ENCODE measurements at places on chromosomes 3 and 15. TPM values are rescaled to one million over a fixed set of nuclear protein-coding genes. Genes with fewer than 3 reads are reported as not detected.
A peak's percentile ranks its signal among the peaks of the same experiment; 100 is the strongest.

Gene SV2B
- total RNA-seq = 1.4 TPM

DNA sequence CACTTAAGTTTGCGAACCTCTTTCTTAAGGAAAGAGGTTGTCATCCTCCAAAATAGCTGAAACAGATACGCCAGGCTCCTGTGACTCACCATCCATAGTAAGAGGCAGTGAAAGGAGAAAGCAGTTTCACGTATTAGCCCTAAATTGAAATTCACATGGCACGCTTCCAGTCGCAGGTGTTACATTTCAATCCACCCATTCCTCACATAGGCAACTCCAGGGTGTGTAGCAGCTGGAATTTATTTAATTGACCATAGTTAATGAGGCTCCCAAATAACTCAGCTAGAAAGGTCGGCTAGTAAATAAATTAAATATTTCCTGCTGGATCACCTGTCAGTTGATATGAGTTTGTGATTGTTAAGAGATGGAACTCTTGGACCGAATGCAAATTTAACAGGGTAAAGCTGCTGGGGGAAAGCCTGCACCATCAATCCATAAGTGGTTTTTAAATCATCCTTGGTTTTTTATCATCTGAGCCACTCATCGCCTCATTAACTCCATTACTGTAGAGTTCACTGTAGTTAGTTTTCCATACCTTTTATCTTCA lies 19.6 kb downstream of the NSUN3 start:
- no peaks in the 10 kb centered on the region for H3K36me3 ChIP-seq
- no peak overlapping the region for H3K4me3 ChIP-seq
- no peaks in the 10 kb centered on the region for H3K27me3 ChIP-seq
- H3K4me1 ChIP-seq = no peaks in the 10 kb centered on the region
- no peak overlapping the region for H3K27ac ChIP-seq
- DNase-seq = no peak

Gene MYEF2
- total RNA-seq = 112 TPM

Gene ITIH1
- 0.69 TPM for total RNA-seq

- H3K4me1 ChIP-seq = no peaks in the 10 kb centered on the region
- no peaks in the 10 kb centered on the region for H3K27me3 ChIP-seq
- H3K4me3 ChIP-seq = no peak overlapping the region
- H3K36me3 ChIP-seq = peaks cover 66% of the 10 kb centered on the region
Observed at GRCh38 chr15:40029979-40030893, 8.7 kb downstream of the SRP14 start.

- DNase-seq = no peak
- H3K27ac ChIP-seq = peak overlapping the region; percentile 80
- H3K36me3 ChIP-seq = peaks cover 11% of the 10 kb centered on the region
Observed at GRCh38 chr3:196772102-196772501, 32.4 kb downstream of the PAK2 start.

Gene TRIP4
- 15.4 TPM for total RNA-seq

Gene SLC35G2
- total RNA-seq = 3.6 TPM

GRCh38 chr3:70053293-70053692 lies 53.8 kb downstream of the SAMMSON start:
- H3K4me1 ChIP-seq = peaks cover 40% of the 10 kb centered on the region
- no peak overlapping the region for H3K27ac ChIP-seq
- no peak for DNase-seq
- H3K36me3 ChIP-seq = no peaks in the 10 kb centered on the region

- no peaks in the 10 kb centered on the region for H3K36me3 ChIP-seq
- H3K4me1 ChIP-seq = peaks cover 4% of the 10 kb centered on the region
- no peak overlapping the region for H3K4me3 ChIP-seq
Observed at GRCh38 chr3:69425249-69425648, 39.4 kb upstream of the FRMD4B start.

DNA sequence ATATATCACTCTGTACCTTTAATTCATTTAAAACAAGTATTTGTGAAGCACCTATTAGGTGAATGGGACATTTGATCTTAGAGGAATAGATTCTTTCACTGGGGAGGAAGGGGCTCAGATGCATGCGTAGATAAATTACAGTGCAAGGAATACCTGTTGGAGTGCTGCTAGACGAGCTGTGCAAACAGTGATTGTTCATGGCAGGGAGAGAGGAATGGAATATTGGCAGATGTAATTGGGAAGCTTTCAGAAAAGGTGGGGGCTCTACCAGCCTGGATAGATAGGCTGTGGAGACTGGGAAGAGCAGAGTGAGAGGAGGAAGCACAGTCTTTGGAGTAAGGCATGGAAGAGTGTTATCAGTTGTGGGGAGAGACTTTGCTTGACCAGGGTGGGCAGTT lies 116.8 kb downstream of the AKAP13 start:
- no peaks in the 10 kb centered on the region for H3K36me3 ChIP-seq
- H3K4me1 ChIP-seq = peaks cover 67% of the 10 kb centered on the region
- 0 out of 2 replicates have a peak overlapping the region, but pooled peaks have one; percentile 0 for H3K27ac ChIP-seq
- H3K4me3 ChIP-seq = no peak overlapping the region

GRCh38 chr15:64447536-64448315 lies 12.7 kb upstream of the ZNF609 start:
- H3K27me3 ChIP-seq = no peaks in the 10 kb centered on the region
- no peak overlapping the region for H3K27ac ChIP-seq
- H3K4me3 ChIP-seq = no peak overlapping the region
- 0 out of 2 replicates have a peak, but pooled peaks cover 2% of the 10 kb centered on the region for H3K36me3 ChIP-seq
- no peak for DNase-seq

Gene PTH1R
- total RNA-seq = 5.6 TPM

- H3K4me3 ChIP-seq = no peak overlapping the region
- peak; percentile 82 for DNase-seq
- H3K36me3 ChIP-seq = no peaks in the 10 kb centered on the region
- H3K27me3 ChIP-seq = no peaks in the 10 kb centered on the region
- H3K4me1 ChIP-seq = no peaks in the 10 kb centered on the region
Observed at GRCh38 chr3:118628704-118629341, 405.8 kb downstream of the IGSF11 start.

GRCh38 chr3:51581524-51581923 lies 43.0 kb downstream of the RAD54L2 start:
- H3K36me3 ChIP-seq = peaks cover 26% of the 10 kb centered on the region
- peak overlapping the region; percentile 96 for H3K27ac ChIP-seq
- no peak overlapping the region for H3K4me3 ChIP-seq
- peaks cover 34% of the 10 kb centered on the region for H3K4me1 ChIP-seq
- DNase-seq = no peak
- H3K27me3 ChIP-seq = no peaks in the 10 kb centered on the region

DNA sequence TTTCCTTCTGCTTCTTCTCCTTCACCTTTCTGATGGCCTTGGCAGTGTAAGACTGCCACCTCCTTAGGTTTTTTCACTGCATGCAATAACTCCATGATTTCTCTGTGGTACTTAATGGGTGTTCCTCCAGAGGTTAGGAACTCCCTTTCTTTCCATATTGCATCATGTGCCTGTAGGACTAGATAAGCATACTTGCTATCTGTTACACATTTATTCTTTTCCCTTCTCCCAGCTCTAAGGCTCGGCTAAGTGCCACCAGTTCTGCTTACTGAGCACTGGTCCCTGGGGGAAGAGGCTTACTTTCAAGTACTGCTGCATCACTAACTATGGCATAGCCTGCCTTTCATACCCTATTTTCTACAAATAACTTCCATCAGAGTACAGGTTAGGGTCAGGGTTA lies 351.8 kb downstream of the OTOL1 start:
- H3K27ac ChIP-seq = no peak overlapping the region
- peaks cover 3% of the 10 kb centered on the region for H3K36me3 ChIP-seq
- H3K4me1 ChIP-seq = peaks cover 6% of the 10 kb centered on the region
- no peak for DNase-seq
- H3K4me3 ChIP-seq = no peak overlapping the region

Gene TRAK1
- total RNA-seq = 41.0 TPM

- no peaks in the 10 kb centered on the region for H3K27me3 ChIP-seq
- H3K36me3 ChIP-seq = peaks cover 71% of the 10 kb centered on the region
- no peak overlapping the region for H3K4me3 ChIP-seq
- peak overlapping the region; percentile 91 for H3K27ac ChIP-seq
- H3K4me1 ChIP-seq = peaks cover 11% of the 10 kb centered on the region
Observed at GRCh38 chr3:196073255-196073753, 8.6 kb downstream of the TFRC start.

DNA sequence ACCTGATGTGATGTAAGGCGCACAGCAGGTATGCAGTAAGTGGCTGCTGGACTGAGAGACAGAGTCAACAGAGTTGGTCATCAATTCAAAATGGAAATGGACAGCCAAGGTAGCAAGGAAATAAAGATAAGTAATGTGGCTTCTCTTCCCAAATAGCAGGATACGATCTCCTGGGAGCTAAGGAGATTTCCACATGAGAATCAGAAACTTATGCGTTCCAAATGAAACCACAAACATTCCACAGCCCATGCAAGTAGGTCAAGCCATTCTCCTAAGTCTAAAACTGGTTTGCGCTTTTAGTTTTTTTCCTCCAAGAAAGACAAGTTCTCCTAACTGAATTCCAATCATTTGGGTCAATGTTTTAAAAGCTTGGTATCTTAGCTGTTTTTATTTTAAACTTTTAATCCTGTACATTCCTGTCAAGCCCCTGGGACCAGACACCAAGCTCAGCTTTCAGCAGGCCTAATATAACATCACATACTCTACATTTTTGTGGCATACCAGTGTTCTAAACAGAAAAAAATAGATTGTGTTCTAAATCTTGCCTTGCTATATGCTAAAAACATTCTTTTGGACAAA lies 73.7 kb upstream of the TSPAN3 start:
- H3K36me3 ChIP-seq = peaks cover 36% of the 10 kb centered on the region
- H3K4me1 ChIP-seq = peaks cover 5% of the 10 kb centered on the region
- no peaks in the 10 kb centered on the region for H3K27me3 ChIP-seq
- H3K4me3 ChIP-seq = no peak overlapping the region
- DNase-seq = no peak

- no peaks in the 10 kb centered on the region for H3K27me3 ChIP-seq
- H3K4me1 ChIP-seq = peaks cover 37% of the 10 kb centered on the region
- no peak overlapping the region for H3K4me3 ChIP-seq
- DNase-seq = no peak
- H3K27ac ChIP-seq = no peak overlapping the region
- H3K36me3 ChIP-seq = no peaks in the 10 kb centered on the region
Observed at GRCh38 chr3:65671004-65671403, 367.7 kb downstream of the MAGI1 start.

Gene CRYGS
- 2.9 TPM for total RNA-seq

- no peak overlapping the region for H3K27ac ChIP-seq
- H3K36me3 ChIP-seq = peaks cover 16% of the 10 kb centered on the region
- no peaks in the 10 kb centered on the region for H3K27me3 ChIP-seq
Observed at GRCh38 chr3:44252332-44252959, 10.8 kb downstream of the TOPAZ1 start.

GRCh38 chr3:57691411-57692132 lies 1.3 kb downstream of the DENND6A start:
- H3K4me1 ChIP-seq = peaks cover 16% of the 10 kb centered on the region
- H3K4me3 ChIP-seq = peak overlapping the region; percentile 88
- no peaks in the 10 kb centered on the region for H3K27me3 ChIP-seq
- no peaks in the 10 kb centered on the region for H3K36me3 ChIP-seq

Gene FBN1
- 5.2 TPM for total RNA-seq

Gene GABRB3
- total RNA-seq = 168 TPM

DNA sequence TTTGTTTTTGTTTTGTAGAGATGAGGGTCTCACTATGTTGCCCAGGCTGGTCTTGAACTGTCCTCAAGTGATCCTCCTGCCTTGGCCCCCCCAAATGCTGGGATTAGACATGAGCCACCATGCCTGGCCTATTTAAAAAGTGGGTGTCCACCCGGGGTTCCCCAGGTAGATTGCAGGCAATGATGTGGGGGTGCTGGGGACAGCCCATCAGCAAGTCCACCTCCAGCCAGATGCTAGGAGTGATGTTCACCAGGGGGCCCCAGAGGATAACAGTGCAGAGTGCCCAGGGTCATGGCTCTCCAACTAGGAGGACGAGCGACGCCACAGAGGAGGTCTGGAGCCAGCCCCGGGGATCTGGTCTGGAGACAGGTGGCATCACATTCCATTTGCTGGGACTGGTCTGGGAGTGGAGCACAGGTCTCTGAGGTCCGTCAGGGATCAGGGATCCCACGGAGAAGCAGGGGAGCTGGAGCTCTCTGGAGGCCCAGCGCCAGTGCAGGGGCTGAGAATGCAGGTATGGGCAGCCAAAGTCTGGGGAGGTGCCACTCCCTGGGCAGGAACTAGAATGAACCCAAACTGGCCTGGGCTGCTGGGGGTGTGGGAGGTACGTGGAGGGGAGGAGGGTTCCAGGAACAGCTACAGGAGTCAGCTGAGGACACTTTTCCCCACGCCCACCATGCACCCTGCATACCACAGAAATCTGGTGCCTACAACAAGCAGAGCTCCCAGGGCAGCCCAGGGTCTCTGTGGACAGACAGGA lies 51.2 kb upstream of the PCSK6 start:
- no peak overlapping the region for H3K4me3 ChIP-seq
- no peaks in the 10 kb centered on the region for H3K36me3 ChIP-seq
- H3K27me3 ChIP-seq = no peaks in the 10 kb centered on the region
- H3K4me1 ChIP-seq = no peaks in the 10 kb centered on the region
- no peak overlapping the region for H3K27ac ChIP-seq

DNA sequence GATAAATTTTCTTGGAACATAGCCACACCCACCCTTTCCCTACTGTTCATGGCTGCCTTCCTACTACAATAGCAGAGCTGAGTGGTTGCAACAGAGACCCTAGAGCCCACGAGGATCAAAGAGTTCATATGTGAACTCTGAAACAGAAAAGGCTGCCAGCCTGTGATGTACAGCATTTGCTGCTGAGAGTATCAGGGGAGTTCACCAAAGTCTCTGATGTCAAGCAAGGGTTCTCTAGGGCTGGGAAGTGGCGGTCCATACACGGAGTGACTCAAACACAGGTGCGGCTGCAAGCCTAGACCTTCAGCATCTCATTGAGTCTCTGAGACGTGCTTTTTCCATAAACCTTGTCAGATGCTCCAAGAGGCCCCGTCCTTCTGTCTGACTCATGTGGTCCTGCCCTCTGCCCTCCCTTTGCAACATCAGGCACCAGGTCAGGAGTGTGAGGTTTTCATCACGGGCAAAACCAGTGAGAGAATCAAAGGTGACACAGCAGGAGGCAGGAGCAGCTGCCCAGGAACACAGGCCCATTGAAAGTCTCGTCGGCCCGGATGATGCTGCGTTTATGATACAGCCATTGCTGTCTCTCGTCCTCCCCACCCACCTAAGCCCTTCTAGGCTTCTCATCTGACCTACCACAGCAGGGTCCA lies 42.9 kb downstream of the PCSK6 start:
- no peaks in the 10 kb centered on the region for H3K27me3 ChIP-seq
- peaks cover 1% of the 10 kb centered on the region for H3K4me1 ChIP-seq
- no peak overlapping the region for H3K27ac ChIP-seq
- H3K4me3 ChIP-seq = no peak overlapping the region
- DNase-seq = no peak

- H3K4me1 ChIP-seq = peaks cover 16% of the 10 kb centered on the region
- H3K27me3 ChIP-seq = no peaks in the 10 kb centered on the region
- H3K36me3 ChIP-seq = no peaks in the 10 kb centered on the region
- DNase-seq = no peak
Observed at GRCh38 chr3:19489936-19490335, 341.6 kb downstream of the KCNH8 start.

GRCh38 chr3:47409688-47410416 lies 29.0 kb downstream of the PTPN23 start:
- no peaks in the 10 kb centered on the region for H3K4me1 ChIP-seq
- H3K27ac ChIP-seq = no peak overlapping the region
- no peak for DNase-seq
- H3K27me3 ChIP-seq = no peaks in the 10 kb centered on the region
- no peak overlapping the region for H3K4me3 ChIP-seq

Gene MINAR1
- 0.80 TPM for total RNA-seq
